ENCODE measurements at places on chromosomes 4 and X. TPM values are rescaled to one million over a fixed set of nuclear protein-coding genes. Genes with fewer than 3 reads are reported as not detected.

GRCh38 chr4:140078366-140078765, 75.6 kb downstream of the MAML3 start:
- peaks cover 33% of the 10 kb centered on the region for H3K4me1 ChIP-seq
- no peak for DNase-seq
- no peaks in the 10 kb centered on the region for H3K36me3 ChIP-seq
- H3K4me3 ChIP-seq = no peak overlapping the region
- H3K27ac ChIP-seq = no peak overlapping the region

- no peak for DNase-seq
- no peaks in the 10 kb centered on the region for H3K4me1 ChIP-seq
- H3K27me3 ChIP-seq = no peaks in the 10 kb centered on the region
- no peak overlapping the region for H3K27ac ChIP-seq
- no peaks in the 10 kb centered on the region for H3K36me3 ChIP-seq
These were observed 23.9 kb downstream of the STIM2 start for GRCh38 chr4:26884486-26884988.

GRCh38 chr4:26094076-26094475, 180.1 kb downstream of the SMIM20 start:
- no peak overlapping the region for H3K27ac ChIP-seq
- no peak overlapping the region for H3K4me3 ChIP-seq
- H3K4me1 ChIP-seq = peaks cover 1% of the 10 kb centered on the region
- H3K36me3 ChIP-seq = peaks cover 37% of the 10 kb centered on the region
- H3K27me3 ChIP-seq = peaks cover 44% of the 10 kb centered on the region

DNA sequence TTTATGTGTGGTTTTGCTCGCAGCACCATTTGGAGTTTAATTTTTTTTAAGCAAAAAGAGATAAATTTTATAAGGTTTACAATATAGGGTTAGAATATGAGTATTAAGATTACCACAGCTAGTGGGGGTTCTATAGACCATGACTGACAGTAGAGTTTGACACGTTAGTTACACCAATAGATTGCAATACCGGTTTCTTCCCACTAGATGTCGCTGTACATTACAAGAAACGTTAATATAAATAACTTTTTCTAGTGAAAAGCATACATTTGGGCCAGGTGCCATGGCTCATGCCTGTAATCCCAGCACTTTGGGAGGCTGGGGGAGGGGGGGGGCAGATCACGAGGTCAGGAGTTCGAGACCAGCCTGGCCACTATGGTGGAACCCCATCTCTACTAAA, 433.6 kb downstream of the MAGEB5 start:
- no peak overlapping the region for H3K27ac ChIP-seq
- H3K4me1 ChIP-seq = no peaks in the 10 kb centered on the region
- DNase-seq = no peak
- H3K27me3 ChIP-seq = no peaks in the 10 kb centered on the region

DNA sequence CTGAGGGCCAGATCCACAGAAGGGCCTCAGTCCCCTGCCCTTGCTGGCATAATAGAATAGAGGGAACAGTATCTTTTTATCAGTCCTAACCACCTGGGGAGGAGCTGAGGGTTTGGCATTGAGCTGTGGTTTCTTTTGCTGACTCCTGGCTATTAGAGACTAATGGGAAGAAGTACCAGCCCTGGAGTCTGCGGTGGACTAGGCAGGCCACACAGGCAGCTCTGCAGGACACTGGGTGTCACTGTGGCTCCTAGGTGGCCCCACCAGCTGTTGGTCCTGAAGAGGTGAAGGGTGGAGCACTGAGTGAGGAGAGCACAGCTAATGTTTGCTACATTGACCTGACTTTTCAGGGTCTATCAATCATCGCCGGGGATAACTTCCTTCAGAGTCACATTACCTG, 52.8 kb upstream of the GPC4 start:
- no peak overlapping the region for H3K27ac ChIP-seq
- DNase-seq = no peak
- H3K4me3 ChIP-seq = no peak overlapping the region
- peaks cover 4% of the 10 kb centered on the region for H3K36me3 ChIP-seq

DNA sequence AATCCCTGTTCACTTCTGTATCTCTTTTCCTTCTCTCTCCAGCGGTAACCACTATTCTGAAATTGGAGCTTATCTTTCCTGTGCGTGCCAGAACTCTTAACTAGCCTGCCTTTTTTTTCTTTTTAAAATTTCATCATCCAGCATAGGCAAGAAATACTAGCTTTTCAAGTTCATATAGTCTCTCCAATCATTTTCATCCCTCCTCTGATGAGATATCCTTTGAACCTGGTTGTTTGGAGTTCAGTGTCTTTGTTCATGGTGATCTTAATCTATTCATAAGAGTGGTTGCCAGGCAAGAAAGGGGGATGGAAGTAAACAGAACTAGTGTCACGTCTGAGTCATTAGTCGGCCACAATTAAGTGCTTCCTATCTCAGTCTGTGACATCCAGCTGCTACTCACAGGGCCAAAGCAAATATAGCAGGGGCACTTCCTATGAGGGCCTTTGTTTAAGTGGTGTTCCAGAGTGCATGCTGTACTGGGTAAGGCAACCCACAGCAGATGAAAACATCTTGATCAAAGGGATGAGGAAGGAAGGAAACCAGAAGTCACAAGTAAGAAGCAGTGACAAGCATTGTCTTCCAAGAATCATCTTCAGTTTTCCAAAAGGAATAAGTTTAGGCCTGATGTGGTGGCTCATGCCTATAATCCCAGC, 56.4 kb upstream of the XIAP start:
- H3K4me1 ChIP-seq = peaks cover 34% of the 10 kb centered on the region
- no peaks in the 10 kb centered on the region for H3K27me3 ChIP-seq
- H3K4me3 ChIP-seq = peak overlapping the region; percentile 29
- peak overlapping the region; percentile 91 for H3K27ac ChIP-seq

DNA sequence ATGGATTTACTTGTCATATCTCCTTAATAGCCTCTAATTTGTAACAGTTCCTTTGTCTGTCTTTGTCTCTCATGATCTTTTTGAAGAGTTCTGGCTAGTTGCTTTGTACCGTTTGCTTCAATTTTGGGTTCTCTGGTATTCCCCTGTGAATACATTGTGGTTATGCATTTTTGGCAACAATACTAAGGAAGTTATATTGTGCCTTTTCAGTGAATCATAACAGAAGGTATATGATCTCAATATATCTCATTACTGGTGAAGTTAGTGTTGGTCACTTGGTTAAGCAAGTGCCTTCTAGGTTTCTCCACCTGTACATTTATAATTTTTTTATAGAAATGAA, 48.6 kb downstream of the DCLK2 start:
- peak; percentile 75 for DNase-seq
- H3K36me3 ChIP-seq = peaks cover 54% of the 10 kb centered on the region
- peak overlapping the region; percentile 67 for H3K4me3 ChIP-seq
- peaks cover 13% of the 10 kb centered on the region for H3K27me3 ChIP-seq
- peak overlapping the region; percentile 79 for H3K27ac ChIP-seq

DNA sequence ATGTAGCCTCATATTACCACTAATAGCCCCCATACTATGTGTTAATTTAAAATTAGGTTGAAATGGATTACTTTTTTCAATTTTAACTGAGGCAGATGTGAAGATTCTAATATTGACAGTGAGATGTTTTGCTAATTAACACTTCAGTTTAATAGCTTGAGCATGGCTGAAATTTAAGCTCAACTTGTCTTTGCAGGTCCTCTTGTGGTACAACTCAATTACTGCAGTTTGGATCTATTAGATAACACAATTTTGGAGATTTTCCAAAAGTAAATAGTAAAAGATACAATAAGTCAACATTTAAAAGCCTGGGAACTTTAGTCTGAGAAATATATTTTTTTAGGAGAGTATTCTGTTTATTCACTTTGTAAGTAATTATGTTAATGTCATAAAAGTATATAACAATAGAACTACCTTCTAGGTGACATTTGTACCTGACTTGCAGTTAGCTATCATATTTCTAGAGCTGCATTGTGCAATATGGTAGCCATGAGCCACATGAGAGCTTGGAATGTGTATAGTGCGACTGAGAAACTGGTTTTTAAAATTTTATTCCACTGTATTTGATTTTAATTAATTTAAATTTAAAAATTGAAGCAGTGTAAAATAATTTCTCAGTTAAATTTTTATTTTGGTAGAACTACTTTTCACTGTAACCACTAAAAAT, 73.1 kb upstream of the FMR1 start:
- no peak overlapping the region for H3K27ac ChIP-seq
- H3K4me1 ChIP-seq = no peaks in the 10 kb centered on the region
- no peak for DNase-seq
- H3K36me3 ChIP-seq = no peaks in the 10 kb centered on the region

GRCh38 chrX:20372533-20372932, 105.8 kb upstream of the RPS6KA3 start:
- no peak overlapping the region for H3K27ac ChIP-seq
- H3K4me1 ChIP-seq = peaks cover 6% of the 10 kb centered on the region
- H3K36me3 ChIP-seq = no peaks in the 10 kb centered on the region
- no peaks in the 10 kb centered on the region for H3K27me3 ChIP-seq

- no peak overlapping the region for H3K4me3 ChIP-seq
- H3K27ac ChIP-seq = no peak overlapping the region
These were observed 59.4 kb upstream of the ARSJ start for GRCh38 chr4:114038762-114039387.

DNA sequence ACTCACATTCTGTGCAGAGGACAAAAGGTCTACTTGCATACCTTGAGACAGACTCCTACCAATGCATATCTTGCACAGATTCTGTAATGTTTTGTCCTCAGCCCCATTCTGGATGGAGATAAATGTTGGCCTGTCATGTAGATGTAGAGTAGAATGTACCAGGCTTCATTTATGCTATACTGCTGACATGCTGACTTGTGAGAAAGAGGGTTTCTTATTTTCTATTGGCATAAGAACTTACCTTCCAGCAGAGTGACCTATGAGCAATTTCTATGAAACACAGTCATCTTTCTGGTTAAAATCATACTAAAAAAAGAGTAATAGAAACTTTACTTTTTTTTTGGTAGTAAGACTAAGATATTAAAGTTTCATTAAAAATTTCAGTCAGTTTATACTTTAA, 17.2 kb downstream of the SLC4A4 start:
- H3K27me3 ChIP-seq = no peaks in the 10 kb centered on the region
- H3K4me3 ChIP-seq = no peak overlapping the region
- peaks cover 25% of the 10 kb centered on the region for H3K36me3 ChIP-seq
- no peak for DNase-seq
- peaks cover 7% of the 10 kb centered on the region for H3K4me1 ChIP-seq

DNA sequence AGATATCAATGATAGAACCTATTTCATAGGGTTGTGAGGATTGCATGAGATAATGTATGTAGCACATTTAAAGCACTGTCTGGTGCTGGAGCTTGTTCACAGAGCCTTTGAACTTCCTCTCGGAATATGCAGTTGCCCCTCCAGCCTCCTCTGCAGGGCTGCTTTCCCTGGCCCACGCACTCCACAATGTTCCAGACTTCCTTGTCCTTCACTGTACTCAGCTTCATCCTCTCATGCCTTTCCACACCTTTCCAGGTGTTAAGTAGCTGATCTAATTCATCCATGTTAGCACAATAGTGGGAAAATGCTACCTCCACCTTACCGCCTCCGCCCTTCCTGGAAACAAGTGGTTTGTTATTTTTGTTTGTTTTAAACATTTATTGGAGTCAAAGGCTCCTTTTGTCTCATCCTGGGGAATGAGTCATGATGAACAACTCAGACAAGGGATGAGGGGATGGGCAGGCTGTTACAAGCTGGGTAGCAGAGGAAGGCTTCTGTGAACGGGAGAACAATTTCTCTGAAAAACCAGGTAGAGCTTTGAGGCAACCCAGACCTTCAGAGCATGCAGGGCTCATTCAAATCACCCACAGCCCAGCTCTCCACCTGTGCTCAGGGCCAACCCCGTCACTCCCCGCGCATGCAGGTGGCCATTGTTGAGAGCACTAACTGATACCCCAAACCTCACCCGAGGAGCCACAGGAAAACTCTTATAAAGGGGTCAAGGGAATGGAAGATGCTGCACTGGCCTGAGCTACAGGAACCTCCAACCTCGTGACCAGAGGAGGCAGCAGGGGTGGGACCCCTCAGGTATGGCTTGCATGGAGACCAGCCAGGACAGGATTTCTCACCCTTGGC, 84.9 kb upstream of the TBL1X start:
- H3K36me3 ChIP-seq = no peaks in the 10 kb centered on the region
- H3K4me1 ChIP-seq = peaks cover 20% of the 10 kb centered on the region
- no peak overlapping the region for H3K27ac ChIP-seq
- no peak overlapping the region for H3K4me3 ChIP-seq

The RNF150 gene
- 15.1 TPM for total RNA-seq

DNA sequence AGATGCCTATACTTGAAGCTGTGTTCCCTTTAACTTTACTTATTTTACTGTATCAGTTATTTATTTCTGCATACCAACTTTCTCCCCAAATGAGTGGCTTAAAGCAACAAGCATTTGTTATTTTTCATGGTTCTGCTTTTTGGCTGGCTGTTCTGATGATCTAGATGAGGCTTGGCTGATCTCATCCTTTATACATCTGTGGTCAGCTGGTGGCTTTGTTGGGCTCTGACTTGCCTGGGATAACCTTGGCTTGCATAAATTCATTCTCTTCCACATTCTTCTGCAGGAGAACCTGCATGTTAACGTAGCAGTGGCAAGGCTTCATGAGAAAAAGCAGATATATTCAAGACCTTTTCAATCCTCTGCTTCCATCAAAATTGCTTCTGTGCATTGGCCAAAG, 1317.6 kb downstream of the ADGRL3 start:
- DNase-seq = no peak
- H3K36me3 ChIP-seq = no peaks in the 10 kb centered on the region
- H3K27ac ChIP-seq = no peak overlapping the region

DNA sequence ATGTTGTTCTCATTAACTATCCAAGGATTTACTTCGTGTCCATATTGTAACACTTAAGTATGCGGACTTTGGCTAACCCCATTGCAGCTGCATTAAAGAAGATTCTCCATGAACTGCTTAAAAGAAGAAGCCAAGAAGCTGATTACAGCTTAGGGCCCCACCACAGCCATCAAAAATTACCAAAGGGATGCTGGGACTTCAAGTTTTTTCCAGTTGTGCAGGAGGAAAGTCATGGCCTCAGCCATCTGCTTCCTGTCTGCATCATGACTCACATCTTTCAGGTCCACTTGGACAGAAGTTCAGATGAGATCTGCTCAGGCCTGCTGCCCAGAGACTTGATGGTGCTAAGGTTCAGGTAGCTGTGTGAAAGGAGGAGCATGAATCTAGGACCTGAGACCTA, 38.8 kb upstream of the CAPN6 start:
- DNase-seq = no peak
- H3K27ac ChIP-seq = no peak overlapping the region
- no peak overlapping the region for H3K4me3 ChIP-seq
- H3K4me1 ChIP-seq = no peaks in the 10 kb centered on the region

The XG gene
- total RNA-seq = not detected

DNA sequence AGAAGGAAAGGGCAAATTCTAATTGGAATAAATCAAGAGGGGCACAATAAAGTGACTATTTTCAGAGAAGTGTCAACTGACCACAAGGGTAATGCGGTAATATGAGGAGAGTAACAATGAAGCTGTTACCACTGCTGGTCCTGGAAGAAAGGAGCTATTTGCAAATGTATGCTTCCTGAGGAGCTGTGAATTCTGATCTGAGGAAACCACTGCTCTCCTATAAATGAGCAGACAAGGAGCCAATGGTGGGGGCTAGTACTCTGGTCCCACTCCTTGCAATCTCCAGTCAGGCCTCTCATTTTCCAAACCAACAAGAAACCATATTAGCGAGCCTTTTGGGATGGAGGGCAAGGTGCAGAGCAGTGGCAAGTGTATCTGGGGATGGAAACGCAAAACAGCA, 770.2 kb downstream of the FSTL5 start:
- no peaks in the 10 kb centered on the region for H3K27me3 ChIP-seq
- no peak overlapping the region for H3K27ac ChIP-seq
- no peaks in the 10 kb centered on the region for H3K4me1 ChIP-seq
